Retina (tissue), 1 donor: ENCODE measurements at places on chromosomes 1 and 21.
A peak's percentile ranks its signal among the peaks of the same experiment; 100 is the strongest.

DNA sequence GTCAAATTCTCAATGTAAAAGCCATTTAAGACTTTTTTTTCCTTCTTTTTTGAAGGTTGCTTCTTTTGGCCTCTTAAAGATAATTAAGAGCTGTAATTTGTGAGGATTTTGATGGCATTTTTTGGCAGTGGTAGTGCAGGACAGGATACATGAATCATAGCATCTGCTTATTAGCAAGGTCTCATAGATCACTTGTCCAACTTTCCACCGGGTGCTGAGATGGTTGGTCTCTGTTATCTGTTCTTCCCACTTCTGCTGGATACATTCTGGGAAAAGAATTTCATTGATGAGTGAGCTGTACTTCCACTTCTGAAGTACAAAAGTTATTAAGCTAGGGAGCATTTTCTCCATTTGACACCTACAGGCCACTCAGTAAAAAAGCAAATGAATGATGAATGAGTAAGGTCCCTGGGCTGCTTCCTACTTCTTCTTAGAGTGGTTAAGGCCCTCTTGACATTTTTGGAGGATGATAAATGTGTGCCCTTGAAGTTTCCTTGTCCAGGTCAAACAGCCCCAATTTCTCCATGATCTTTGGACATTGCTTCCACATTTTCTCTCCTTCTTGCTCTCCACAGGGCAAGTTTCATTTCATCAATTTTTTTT, 100.6 kb downstream of the ROR1 start:
- DNase-seq = no peak

- DNase-seq = peak; percentile 47
These were observed 61.6 kb downstream of the LRRN2 start for GRCh38 chr1:204623894-204624361.

DNA sequence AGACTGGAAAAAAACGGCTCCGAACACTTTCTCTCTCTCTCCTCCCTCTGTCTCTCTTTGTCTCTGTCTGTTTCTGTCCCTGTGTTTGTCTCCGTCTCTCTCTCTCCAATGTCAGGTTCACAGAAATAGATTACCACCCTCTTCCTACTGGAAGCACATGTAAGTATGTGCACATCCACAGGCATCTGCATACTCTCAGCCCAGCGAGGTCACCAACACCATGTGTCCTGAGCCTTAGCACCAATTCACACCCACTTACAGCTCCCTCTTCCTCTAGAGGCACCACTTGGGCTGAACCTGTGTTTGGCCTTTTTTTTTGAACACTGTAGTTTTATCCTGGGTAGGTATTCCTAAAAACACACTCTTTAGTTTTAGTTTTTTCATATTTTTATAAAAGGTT, 130.5 kb downstream of the ETS2 start:
- DNase-seq = no peak

GRCh38 chr1:85460555-85461088, 4.3 kb downstream of the DDAH1 start:
- no peak for DNase-seq

DNA sequence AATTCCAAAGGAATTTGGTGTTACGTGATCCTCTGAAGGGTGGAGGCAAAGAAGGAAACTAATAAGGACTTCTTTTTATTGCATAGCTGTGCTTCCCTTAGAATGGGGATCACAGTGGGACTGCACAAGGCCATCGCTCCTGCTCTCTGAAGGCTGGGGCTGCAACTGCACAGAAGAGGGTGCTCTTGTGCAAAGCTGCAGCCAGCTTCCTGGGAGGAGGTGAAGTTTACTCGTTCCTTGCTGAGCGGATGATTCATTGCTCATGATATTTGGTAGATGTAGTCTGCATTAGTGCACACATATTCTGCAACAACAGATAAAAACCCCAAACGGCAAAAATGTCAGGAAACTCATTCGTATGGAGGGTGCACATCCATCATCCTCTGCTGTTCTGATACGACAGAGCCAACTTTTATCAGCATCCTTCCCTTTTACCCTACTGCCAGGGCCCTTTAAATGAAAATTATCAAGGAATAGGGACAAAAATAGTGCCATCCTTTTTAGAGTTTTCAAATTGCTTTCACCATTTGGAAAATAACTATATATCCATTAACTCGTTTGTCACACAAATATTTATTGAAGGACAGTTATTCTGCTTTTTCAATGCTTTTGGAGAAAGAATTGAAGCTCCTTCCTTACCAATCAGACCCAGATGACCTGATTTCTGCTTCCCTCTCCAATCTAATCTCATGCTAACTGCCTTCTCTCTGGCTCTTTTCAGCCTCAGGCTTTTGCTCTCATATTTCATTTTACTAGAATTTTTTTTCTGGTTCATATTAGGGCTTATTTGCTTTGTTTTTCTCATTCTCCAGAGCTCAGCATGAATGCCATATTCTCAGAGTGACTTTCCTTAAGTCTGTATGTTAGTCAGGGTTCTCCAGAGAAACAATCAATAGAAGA, 263.6 kb downstream of the DUSP10 start:
- peak; percentile 40 for DNase-seq

- DNase-seq = no peak
These were observed 9.3 kb upstream of the FAM89A start for GRCh38 chr1:231049121-231049979.

GRCh38 chr1:7290971-7291970, 479.8 kb upstream of the VAMP3 start:
- DNase-seq = no peak

GRCh38 chr1:209823143-209824041, 4.4 kb upstream of the UTP25 start:
- DNase-seq = peak; percentile 38

GRCh38 chr1:184545601-184546000, 158.8 kb downstream of the C1orf21 start:
- DNase-seq = no peak

GRCh38 chr21:32140604-32141317, 138.1 kb downstream of the MIS18A start:
- DNase-seq = no peak

- DNase-seq = no peak
These were observed 5.5 kb downstream of the TRAPPC10 start for GRCh38 chr21:44017601-44018000.

DNA sequence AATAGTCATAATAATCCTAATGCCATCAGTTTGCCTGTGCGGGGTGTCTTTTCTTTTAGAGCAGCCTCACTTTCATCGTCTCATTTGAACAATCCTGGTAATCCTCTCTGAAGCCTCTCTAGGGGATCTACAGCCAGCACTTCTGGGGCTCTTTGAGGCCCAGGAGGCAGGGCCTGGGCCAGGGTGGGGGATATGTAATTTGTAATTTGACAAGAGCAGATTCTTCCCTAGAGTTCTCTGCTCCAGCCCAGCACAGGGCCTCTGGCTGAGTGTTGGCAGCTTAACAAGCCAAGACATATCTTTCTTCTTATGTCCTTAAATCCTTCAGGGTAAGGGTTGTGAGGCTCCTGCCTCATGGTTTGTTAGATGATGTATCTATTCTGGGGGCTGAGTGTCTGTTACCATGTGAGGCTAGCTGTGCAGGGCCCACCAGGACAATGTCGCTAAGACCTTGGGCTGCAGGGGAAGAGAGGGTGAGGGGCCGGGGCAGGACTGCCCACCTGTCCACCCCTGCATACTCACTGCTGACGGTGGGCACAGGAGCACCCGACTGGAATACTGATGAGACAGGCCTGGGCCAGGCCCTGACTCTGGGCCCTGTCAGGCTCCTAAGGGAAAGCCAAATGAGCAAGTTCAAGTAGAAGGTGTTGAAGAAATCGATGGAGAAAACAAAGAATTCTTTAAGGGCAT, 45.3 kb upstream of the PARP1 start:
- DNase-seq = no peak

GRCh38 chr1:194133152-194133551, 946.7 kb upstream of the B3GALT2 start:
- DNase-seq = no peak

- no peak for DNase-seq
These were observed 7.5 kb downstream of the TP53BP2 start for GRCh38 chr1:223838125-223838854.

GRCh38 chr1:202214089-202214843, 20.7 kb downstream of the LGR6 start:
- peak; percentile 56 for DNase-seq

- DNase-seq = no peak
These were observed 14.1 kb downstream of the CAPN8 start for GRCh38 chr1:223651291-223651991.

DNA sequence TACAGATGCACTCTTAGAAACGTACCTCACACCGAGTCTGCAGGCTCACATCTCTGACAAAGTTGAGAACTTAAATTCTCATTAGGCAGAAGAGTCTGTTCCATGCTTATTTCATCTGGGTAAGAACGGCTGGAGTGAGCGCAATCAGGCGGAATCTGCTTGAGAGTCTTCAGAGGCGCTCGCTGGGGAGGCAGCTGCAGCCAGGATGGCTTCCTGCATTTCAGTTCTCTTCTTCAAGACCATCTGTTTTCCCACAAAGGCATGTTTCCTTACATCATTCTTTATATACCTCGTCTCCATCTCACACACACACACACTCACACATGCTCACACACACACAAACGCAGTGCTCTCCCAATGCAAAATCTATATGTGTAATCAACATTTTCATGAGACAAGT, 497.1 kb downstream of the AJAP1 start:
- DNase-seq = no peak

DNA sequence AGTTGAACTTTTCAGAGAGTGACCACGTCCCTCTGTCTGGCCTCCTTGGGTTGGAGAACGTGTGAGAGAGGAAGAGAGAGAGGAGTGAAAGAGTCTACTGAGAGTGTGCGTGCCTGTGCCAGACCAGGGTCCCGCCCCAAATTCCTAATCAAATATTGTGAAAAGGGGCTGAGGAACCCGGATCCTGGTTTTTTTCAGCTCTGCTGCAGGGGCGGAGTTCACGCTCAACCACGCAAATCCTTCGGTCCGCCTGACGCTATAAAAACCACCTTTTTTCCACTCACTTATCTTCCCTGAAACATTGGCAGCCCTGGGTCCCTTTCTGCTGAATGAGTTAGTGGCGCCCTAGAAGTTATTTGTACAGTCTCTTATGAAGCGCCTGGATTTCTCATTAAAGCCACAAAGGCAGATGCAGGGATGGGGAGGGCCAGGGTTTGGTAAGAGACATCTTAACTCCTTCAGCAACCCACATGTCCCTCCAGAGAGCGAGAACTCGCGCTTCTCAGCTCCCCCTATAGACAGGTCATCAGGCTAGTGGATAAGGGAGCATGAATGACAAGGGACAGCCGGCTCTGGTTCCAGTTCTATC, at the start of gene FMOD:
Gene FMOD (minus strand): TSS at position 86 of the 589 bp plus-strand sequence. CDS start 2,852 bp downstream, outside the sequence.
- DNase-seq = no peak

DNA sequence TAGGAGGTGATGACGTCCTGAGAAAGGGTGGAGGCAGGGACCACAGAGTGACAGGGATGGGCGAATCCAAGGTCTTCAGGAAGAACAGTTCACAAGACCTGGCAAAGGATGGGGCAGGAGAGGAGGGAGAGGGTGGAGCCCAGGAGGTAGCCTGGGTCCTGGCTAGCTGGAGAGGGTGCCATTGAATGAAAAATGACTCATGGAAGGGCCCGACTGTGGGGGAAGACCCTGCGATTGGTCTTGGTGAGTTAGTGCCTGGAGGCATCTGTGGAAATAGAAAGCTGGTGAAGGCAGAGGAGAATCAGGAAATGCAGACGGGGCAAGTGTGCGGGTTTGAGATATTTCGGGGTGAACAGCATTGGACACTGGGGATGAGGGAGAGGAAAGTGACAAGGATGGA, 60.3 kb upstream of the SLC45A1 start:
- no peak for DNase-seq

DNA sequence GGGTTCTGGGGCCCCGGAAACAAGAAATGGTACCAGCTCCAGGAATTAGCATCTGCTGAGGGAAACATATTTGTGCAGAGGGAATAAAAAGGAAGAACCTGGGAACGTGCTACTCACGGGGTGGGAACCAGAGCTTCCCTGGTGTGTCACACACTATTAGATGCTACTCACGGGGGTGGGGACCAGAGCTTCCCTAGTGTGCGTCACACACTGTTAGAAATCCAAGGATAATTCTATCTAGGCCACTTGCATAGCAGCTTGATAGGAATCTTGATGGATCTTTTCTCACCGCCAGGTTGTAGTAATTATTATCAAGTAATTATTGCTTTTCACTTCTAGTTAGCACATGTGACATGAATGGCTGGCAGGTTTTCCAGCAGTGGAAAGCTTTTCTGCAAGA, 54.5 kb upstream of the SCCPDH start:
- no peak for DNase-seq

GRCh38 chr1:226787071-226787470, 48.0 kb upstream of the ITPKB start:
- DNase-seq = no peak

GRCh38 chr1:147628441-147628840, 41.9 kb downstream of the ACP6 start:
- no peak for DNase-seq

DNA sequence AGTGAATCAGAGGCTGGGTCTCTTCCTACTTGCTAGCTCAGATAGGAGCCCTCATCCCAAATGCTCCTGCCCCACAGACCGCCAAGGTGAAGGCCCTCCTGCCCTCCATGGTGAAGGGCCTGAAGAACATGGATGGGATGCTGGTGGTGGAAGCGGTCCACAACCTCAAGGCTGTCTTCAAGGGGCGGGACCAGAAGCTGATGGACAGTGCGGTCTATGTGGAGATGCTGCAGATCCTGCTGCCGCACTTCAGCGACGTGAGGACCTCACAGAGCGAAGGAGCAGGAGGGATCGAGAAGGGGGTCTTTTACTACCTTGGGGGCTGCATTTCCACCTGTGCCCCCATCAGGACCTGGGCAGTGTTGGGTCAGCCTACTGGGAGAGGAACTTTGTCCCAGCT, 14.6 kb upstream of the TTC4 start:
- DNase-seq = no peak
